ENCODE measurements at places on chromosomes 1 and 21. TPM values are rescaled to one million over a fixed set of nuclear protein-coding genes. Genes with fewer than 3 reads are reported as not detected.

GRCh38 chr1:21574466-21575151 is 65.4 kb downstream of the ALPL start:
- peak; percentile 77 for DNase-seq
- H3K27ac ChIP-seq = peak overlapping the region; percentile 42
- no peaks in the 10 kb centered on the region for H3K27me3 ChIP-seq
- H3K36me3 ChIP-seq = no peaks in the 10 kb centered on the region
- no peak overlapping the region for H3K4me3 ChIP-seq

GRCh38 chr1:3348196-3348865 is 106.1 kb upstream of the ARHGEF16 start:
- no peak for DNase-seq
- H3K4me1 ChIP-seq = peaks cover 22% of the 10 kb centered on the region
- H3K27ac ChIP-seq = no peak overlapping the region

GRCh38 chr1:56061824-56062223 is 517.5 kb downstream of the PLPP3 start:
- no peaks in the 10 kb centered on the region for H3K27me3 ChIP-seq
- peaks cover 4% of the 10 kb centered on the region for H3K4me1 ChIP-seq
- no peak overlapping the region for H3K27ac ChIP-seq
- no peaks in the 10 kb centered on the region for H3K36me3 ChIP-seq
- no peak for DNase-seq

GRCh38 chr1:85465786-85466134 is 801 bp upstream of the DDAH1 start:
- peaks cover 3% of the 10 kb centered on the region for H3K4me1 ChIP-seq
- no peak overlapping the region for H3K27ac ChIP-seq
- H3K36me3 ChIP-seq = no peaks in the 10 kb centered on the region
- no peak for DNase-seq
- no peaks in the 10 kb centered on the region for H3K27me3 ChIP-seq

Gene C1orf210
- 1.1 TPM for total RNA-seq

Gene DDAH1
- total RNA-seq = 8.0 TPM

- H3K4me3 ChIP-seq = no peak overlapping the region
- H3K36me3 ChIP-seq = no peaks in the 10 kb centered on the region
- no peak overlapping the region for H3K27ac ChIP-seq
- H3K27me3 ChIP-seq = no peaks in the 10 kb centered on the region
- no peaks in the 10 kb centered on the region for H3K4me1 ChIP-seq
- no peak for DNase-seq
These were observed 11.8 kb upstream of the MED18 start for GRCh38 chr1:28317014-28317413.

DNA sequence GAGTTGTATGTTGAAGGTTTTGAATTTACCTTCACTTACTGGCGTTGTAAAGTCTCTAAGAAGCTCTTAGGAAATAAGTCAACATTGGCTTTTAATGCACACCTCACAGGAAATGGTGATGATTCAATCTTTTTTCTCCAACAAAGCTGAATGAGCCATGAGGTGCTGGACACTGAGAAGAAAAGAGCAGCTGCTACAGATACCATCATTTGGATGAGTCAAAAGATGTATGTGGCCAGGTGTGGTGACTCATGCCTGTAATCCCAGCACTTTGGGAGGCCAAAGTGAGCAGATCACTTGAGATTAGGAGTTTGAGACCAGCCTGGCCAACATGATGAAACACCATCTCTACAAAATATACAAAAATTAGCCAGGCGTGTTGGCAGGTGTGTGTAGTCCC is 3.3 kb upstream of the IL23R start:
- no peaks in the 10 kb centered on the region for H3K36me3 ChIP-seq
- DNase-seq = no peak

GRCh38 chr1:41649396-41650027 is 165.0 kb upstream of the EDN2 start:
- no peaks in the 10 kb centered on the region for H3K4me1 ChIP-seq
- H3K27me3 ChIP-seq = no peaks in the 10 kb centered on the region
- DNase-seq = no peak

Gene PLXNA2
- total RNA-seq = 44.0 TPM

- no peak overlapping the region for H3K27ac ChIP-seq
- DNase-seq = peak; percentile 32
- no peak overlapping the region for H3K4me3 ChIP-seq
- no peaks in the 10 kb centered on the region for H3K27me3 ChIP-seq
- H3K4me1 ChIP-seq = peaks cover 11% of the 10 kb centered on the region
- H3K36me3 ChIP-seq = no peaks in the 10 kb centered on the region
These were observed 26.4 kb upstream of the FMO1 start for GRCh38 chr1:171221665-171222591.

DNA sequence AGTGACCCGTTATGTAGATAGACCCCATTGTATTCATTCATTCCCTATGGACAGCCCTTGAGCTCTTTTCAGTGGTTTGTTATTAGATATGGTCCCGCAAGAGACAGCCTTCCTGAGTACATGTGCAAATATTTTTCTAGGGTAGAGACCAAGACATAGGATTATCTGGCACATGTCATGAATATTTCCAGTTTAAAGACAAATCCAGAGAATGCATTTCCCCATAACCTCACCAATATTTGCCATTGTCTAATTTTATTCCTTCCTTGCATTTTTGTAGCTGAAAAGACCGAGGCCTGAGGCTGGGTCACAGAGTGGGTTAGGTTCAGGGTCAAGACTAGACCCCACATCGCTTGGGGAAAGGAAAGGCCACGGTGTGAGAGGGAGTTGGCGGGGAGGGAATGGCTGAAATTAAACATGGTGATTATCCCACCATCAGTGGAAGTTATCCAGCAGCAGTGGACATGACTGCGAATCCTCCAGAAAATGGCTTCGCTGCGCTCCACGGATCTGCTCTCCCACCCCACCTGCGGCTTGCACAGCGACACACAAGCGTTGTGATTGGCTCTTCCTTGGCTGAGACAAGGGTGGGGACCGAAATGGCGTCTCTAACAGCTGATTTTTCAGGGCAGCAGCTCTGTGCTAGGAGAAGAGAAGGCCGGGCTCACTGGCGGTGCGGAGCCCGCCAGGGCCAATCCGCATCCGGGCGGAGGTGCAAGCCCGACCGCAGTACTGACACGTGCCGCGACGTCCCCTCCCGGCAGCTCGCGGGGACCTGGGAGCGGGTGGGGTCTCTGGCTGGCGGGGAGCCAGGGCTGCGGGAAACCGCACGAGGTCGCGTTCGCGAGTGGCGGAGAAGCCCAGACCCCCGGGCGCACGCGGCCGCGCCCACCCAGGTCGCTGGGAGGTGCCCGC is 16.1 kb upstream of the STMN1 start:
- no peaks in the 10 kb centered on the region for H3K36me3 ChIP-seq
- H3K4me3 ChIP-seq = peak overlapping the region; percentile 43
- H3K27me3 ChIP-seq = no peaks in the 10 kb centered on the region
- no peak for DNase-seq

Gene ZNF695
- total RNA-seq = 0.72 TPM

DNA sequence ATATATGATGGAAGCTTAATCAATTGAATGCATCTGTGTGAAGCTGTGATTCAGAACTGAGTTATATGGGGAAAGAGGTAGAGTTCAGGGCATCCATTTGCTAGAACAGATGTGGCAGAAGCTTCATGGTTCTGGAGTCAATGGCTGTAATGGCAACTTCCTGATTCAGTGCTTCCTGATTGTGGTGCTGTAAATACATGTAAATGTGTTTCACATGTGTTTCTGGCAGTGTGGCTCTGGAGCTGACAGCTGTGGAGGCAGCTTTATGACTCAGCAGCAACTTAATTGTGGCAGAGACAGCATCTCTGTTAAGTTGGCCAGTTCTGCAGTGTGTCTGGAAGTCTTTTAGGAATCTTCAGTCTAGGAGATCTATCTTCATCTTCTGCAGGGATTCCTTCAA is 226.6 kb upstream of the ZRANB2 start:
- peaks cover 2% of the 10 kb centered on the region for H3K4me1 ChIP-seq
- no peak overlapping the region for H3K27ac ChIP-seq
- no peak for DNase-seq
- no peak overlapping the region for H3K4me3 ChIP-seq
- no peaks in the 10 kb centered on the region for H3K36me3 ChIP-seq
- H3K27me3 ChIP-seq = no peaks in the 10 kb centered on the region

Gene TNFRSF9
- 0.08 TPM for total RNA-seq

DNA sequence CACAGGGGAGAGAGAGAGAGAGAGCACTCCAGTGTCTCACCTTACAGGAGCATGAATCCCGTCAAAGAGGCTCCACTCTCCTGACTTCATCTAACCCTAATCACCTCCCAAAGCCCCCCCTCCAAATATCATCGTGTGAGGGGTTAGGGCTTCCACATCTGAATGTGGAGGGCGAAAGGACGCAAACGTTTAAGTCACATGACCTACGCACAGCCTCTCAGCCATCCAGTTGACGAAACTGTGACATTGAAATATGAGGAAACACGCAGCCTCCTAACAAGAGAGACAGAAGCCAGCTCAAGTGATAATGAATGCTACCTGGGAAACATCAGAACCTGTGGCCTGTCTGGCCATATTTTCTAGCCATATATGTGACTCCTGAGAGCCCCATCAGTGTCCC is 63.7 kb downstream of the MATN1 start:
- H3K36me3 ChIP-seq = no peaks in the 10 kb centered on the region
- H3K27ac ChIP-seq = no peak overlapping the region
- no peaks in the 10 kb centered on the region for H3K27me3 ChIP-seq
- no peak overlapping the region for H3K4me3 ChIP-seq
- H3K4me1 ChIP-seq = no peaks in the 10 kb centered on the region

Gene LIN9
- total RNA-seq = 4.3 TPM

Gene OR2L13
- total RNA-seq = 0.34 TPM

GRCh38 chr1:163747261-163747660 is 425.5 kb downstream of the NUF2 start:
- H3K27ac ChIP-seq = no peak overlapping the region
- H3K4me3 ChIP-seq = no peak overlapping the region
- DNase-seq = no peak
- H3K27me3 ChIP-seq = no peaks in the 10 kb centered on the region
- no peaks in the 10 kb centered on the region for H3K36me3 ChIP-seq

Gene PTAFR
- 1.3 TPM for total RNA-seq

Gene SFT2D2
- total RNA-seq = 85.1 TPM

Gene CD84
- 1.5 TPM for total RNA-seq

Gene GPA33
- 0.56 TPM for total RNA-seq

- H3K27me3 ChIP-seq = no peaks in the 10 kb centered on the region
- no peak overlapping the region for H3K4me3 ChIP-seq
- H3K4me1 ChIP-seq = no peaks in the 10 kb centered on the region
- H3K36me3 ChIP-seq = no peaks in the 10 kb centered on the region
These were observed 72.6 kb upstream of the ABCG1 start for GRCh38 chr21:42146273-42146805.

GRCh38 chr1:99869723-99870122 is 19.6 kb downstream of the AGL start:
- no peak overlapping the region for H3K4me3 ChIP-seq
- H3K27me3 ChIP-seq = no peaks in the 10 kb centered on the region
- no peak overlapping the region for H3K27ac ChIP-seq

DNA sequence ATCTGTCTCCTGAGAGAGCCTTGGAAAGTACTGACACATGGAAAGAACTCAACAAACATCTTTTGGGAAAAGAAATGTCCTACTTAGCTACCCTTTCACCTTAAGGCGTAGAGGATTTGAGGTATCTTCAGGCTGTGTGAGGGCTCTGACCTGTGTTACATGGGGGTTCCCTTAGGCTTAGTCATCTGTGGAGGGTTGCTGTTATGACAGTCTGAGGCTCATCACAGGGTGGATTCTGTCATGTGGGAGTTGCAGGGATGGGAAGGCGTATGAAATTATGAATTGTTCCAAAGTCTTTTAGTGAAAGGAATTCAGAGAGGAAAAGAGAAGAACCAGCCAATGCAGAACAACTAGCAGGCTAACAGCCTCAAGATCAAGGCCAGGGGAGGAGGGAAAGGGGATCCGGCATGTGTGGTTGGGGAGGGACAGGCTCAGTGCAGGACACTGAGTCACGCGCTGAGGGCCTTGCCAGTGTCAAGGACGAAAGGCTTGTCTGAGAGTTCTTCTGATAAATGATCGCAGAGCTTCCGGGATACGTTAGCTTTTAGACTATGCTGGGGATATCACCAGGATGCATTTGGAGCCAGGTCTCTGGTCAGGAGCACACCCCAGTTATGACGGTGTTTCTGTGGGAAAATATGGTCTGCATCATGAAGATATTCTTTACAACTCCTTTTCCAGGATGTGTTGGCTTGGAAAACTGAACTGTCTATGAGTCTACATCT is 24.6 kb upstream of the PLA2G2C start:
- no peaks in the 10 kb centered on the region for H3K27me3 ChIP-seq
- peak overlapping the region; percentile 2 for H3K27ac ChIP-seq

- H3K27me3 ChIP-seq = no peaks in the 10 kb centered on the region
- H3K36me3 ChIP-seq = no peaks in the 10 kb centered on the region
These were observed at the start of the genes FBXO2 and FBXO44 for GRCh38 chr1:11654137-11654938. Gene FBXO2, minus strand, starts transcription at chr1:11654429. Its CDS starts 89 bp downstream, at chr1:11654340. Gene FBXO44, plus strand, starts transcription at chr1:11654877. Its CDS starts 959 bp downstream, at chr1:11655836.

Gene GCSAML
- total RNA-seq = not detected

GRCh38 chr1:65581119-65581518 is 160.7 kb downstream of the LEPR start:
- no peak for DNase-seq
- H3K36me3 ChIP-seq = no peaks in the 10 kb centered on the region
- H3K27me3 ChIP-seq = no peaks in the 10 kb centered on the region
- no peak overlapping the region for H3K27ac ChIP-seq

- H3K27me3 ChIP-seq = no peaks in the 10 kb centered on the region
- H3K27ac ChIP-seq = no peak overlapping the region
- H3K36me3 ChIP-seq = no peaks in the 10 kb centered on the region
- no peak overlapping the region for H3K4me3 ChIP-seq
- DNase-seq = no peak
These were observed 184.4 kb downstream of the MRPL39 start for GRCh38 chr21:25422610-25423608.

- no peaks in the 10 kb centered on the region for H3K27me3 ChIP-seq
- no peak overlapping the region for H3K27ac ChIP-seq
- H3K36me3 ChIP-seq = no peaks in the 10 kb centered on the region
- no peak for DNase-seq
- H3K4me3 ChIP-seq = no peak overlapping the region
These were observed 40.3 kb downstream of the RGS5 start for GRCh38 chr1:163162381-163162914.

Gene FAM72C
- 0.24 TPM for total RNA-seq

DNA sequence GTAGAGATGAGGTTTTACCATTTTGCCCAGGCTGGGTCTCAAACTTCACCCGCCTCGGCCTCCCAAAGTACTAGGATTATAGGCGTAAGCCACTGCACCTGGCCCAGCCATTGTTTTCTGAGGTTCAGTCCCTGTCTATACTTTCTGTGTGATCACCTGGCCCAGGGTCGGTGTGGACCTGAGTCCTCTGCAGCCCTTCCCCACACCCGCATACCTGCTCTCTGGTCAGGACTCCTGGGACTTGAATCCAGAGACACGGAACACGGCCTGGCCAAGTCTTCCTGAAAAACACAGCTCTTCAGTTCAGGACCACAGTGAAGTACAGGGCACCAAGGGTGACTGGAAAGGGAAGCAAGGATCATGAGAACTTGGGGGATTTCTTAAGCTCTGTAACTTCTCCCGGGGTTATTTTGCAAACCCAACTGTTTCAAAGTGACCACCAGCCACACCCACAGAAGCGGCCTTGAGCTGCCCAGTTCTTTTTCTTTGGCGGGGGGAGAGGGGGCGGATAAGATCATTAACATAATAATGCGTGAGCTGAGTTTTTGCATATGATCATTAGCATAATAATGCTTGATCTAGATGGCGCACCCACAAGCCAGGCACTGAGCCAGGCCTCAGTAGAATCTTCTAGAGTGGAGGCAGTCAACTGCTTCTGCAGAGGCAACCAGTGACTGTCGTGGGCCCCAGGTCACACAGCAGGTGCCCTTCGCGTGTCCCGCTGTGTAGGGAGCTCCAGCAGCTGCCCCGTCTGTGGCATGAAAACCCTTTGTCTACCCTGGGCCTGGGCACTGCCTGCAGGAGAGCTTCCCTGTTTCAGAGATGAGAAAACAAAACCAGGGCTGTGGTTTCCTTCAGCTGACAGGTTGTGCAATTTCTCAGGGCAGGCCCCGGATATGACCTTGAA is 1.7 kb upstream of the NADK start:
- H3K4me1 ChIP-seq = peaks cover 50% of the 10 kb centered on the region
- DNase-seq = peak; percentile 48
- no peaks in the 10 kb centered on the region for H3K36me3 ChIP-seq
- no peak overlapping the region for H3K27ac ChIP-seq

Gene ANKRD35
- total RNA-seq = 2.6 TPM
